ENCODE measurements at places on chromosomes 4 and X.

- no peak for DNase-seq
Observed at GRCh38 chrX:109966246-109966645, 36.7 kb upstream of the TMEM164 start.

DNA sequence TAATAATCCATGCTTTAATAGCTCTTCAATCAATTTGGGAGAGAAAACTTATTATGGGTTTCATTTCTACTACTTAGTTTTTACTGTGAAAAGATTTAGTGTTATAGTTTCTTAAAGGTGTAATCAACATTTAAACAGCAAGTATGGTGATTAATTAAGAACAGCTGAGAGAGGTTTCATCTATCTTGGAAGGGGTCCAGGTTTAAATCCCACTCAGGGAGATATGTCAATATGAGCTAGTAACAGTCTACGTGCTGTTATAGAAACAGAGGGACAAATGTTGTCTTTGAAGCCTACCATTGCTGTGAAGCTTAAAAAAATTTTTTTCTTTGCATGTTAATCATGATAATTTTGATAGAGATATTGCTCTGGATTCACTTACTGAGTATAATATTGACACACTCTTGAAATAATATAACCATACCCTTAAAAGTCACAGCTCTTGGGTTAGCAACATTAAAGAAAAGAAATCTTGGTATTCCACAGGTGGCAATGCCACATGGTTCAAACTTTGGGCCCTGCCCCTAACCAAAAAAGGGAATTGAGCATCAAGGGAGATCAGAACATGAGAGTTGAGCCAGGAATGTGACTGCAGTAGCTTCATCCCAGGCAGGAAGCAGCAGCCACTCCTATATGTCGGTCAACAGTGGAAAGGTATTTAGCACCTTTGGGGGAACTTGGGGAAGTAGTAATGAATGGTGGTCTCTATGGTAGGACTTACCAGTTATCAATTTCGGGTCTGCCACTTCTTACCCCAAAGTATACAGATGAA, 107.8 kb downstream of the ANK2 start:
- DNase-seq = no peak

DNA sequence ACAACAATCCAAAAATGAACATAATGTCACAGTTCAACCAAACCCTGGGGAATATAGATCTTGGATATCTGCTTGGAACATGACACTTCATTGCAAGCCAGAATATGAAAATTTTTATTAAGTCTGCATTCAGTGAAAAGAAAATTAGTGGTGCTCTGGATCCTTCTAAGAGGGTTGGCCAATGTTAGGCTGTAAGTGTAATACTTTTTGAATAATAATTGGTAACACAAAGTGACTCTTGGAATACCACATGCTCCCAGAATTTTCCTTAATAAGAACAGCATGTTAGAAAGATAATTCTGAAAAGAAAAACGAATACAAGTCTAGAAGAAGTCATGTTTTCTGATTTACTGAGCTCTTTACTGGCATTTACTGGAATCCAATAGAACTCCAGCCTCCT, 175.8 kb downstream of the RASL11B start:
- DNase-seq = no peak

GRCh38 chr4:132123870-132124623, 1025.0 kb upstream of the PCDH10 start:
- no peak for DNase-seq

DNA sequence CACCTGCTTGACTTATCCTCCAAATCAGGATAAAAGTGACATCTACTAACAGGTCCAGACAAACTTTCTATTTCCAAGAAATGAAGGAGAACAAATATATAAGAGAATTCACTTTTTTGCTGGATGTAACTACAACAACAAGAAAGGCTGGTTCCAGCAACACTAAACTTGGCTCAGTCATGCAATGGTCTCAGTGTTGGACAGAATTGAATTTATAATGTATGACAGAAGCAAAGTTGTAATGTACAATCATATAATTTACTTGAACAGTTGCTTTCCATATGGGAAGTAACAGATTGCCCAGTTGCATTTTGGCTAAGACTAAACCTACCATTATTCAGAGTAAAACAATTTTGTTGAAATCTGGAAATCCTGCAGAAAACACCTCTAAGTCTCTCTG, 183.3 kb upstream of the INTU start:
- no peak for DNase-seq

DNA sequence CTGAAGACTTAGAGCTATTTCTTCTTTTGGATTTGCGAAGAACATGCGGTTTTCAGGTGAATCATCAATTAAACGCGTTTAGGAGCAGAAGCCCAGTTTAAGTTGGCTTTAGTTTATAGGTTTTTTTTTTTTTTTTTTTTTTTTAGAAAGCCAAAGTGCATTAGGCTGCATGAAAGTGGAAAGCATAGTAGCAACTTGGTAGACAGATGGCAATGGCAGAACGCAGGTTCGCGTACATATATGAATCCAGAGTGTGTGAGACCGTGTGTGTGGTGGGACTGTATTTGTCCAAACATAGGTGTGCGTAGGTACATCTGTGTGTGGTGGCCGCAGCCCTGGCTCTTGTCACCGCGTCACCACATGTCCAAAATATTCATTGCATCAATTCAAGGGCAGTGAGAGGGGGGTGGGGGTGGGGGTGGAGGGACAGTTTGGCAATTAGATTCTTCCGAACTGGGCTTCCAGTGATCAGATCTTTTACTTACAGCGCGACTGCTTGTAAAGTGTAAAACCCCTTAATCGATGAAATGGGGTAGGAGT, 901 bp downstream of the JADE1 start:
- DNase-seq = peak; percentile 69

GRCh38 chr4:168503652-168504362, 7.0 kb downstream of the PALLD start:
- DNase-seq = no peak

DNA sequence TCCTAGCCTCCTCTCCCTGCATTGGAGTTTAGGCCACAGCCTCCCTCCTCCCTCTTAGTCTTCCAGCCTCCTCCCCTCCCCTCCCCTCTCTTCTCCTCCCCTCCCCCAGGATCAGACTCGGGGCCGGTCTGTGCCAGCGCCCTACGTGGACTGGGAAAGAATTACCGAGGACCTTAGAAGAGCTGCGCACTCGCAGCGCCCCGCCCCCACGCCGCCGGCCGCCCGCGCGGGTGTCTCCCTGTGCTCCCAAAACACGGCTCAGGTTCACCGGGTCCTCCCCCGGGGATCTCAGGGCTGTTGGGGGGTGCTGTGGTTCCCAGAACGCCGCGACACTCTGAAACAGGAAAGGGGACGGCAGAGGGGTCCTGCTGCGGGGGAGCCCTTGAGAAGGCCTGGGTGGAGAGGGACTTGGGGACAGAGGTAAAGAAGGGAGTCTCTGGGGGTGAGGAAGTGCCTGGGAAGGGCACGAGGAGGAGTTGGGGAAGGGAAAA, 122.3 kb upstream of the TBL1X start:
- peak; percentile 89 for DNase-seq

GRCh38 chr4:38884254-38884653, 16.6 kb downstream of the FAM114A1 start:
- DNase-seq = no peak

GRCh38 chrX:119686087-119686691, 6.8 kb downstream of the SEPTIN6 start:
- no peak for DNase-seq

Measured in suprapubic skin (tissue), 4 donors.